Hippocampal formation (tissue), 2 donors: ENCODE measurements at places on chromosomes 6 and 20.
A peak's percentile ranks its signal among the peaks of the same experiment; 100 is the strongest.

DNA sequence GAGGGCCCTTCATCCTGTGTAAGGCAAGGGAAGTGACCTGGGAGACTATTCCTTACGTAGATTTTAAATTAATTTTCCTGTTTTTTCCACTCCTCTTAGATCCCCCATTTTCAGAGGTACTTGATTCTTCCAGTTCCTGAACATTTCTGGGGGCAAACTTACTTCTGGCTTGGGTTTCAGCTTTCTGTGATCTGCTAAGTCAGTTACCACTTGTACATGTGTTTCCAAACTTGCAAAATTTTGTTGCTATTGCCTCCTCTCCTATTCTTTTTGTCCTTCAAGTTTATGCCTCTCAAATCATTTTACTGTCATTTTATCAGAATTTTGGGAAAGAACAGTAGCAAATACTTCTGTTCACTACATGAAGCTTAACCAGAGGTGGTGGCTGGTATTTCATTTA, 81.2 kb downstream of the QRSL1 start:
- DNase-seq = no peak

DNA sequence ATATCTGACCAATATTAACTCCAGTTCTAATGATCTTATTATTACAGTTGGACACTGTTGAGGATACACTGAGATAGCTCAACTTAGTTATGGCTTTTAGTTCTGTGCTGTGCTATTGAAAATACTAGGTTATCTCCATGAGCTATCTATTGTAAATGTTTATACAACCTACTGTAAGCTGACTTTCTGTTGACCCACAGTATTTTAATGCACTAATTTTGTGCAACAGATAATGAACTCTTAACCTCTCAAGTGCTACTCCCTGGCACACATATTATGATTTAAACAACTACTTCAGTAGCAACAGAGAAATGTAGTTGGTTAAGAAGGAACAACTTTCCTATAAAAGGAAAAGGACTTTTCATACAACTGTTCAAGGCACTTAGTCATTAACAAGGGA, 5.2 kb upstream of the MMS22L start:
- no peak for DNase-seq

DNA sequence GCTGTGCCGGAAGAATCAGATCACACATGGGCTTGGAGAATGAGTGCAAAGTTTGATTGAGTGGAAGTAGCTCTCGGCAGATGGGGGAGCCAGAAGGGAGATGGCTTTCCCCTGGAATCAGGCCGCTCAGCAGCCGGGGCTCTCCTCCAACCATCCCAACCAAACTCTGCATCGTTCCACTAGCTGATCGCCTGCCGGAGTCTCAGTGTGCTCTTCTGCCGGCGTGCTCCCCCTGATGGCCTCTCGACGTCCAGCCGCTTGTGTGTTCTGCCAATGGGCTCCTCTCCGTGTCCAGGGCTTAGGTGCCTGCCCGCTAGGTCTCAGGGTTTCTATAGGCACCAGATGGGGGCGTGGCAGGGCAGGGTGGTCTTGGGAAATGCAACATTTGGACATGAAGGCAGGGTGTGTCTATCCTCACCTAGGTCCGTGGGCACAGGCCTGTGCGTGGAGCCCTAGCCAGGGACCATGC, 4.9 kb upstream of the BIRC7 start:
- DNase-seq = peak; percentile 45

GRCh38 chr20:3068075-3068474, 3.3 kb upstream of the OXT start:
- no peak for DNase-seq

- DNase-seq = no peak
These were observed 625.4 kb downstream of the QKI start for GRCh38 chr6:164039954-164040375.

GRCh38 chr6:4907602-4908001, 96.2 kb downstream of the RPP40 start:
- DNase-seq = no peak
